Right renal cortex interstitium (tissue), 3 donors: ENCODE measurements at places on chromosomes 2 and 18.

GRCh38 chr18:31280502-31280901 is 37.5 kb upstream of the DSG1 start:
- DNase-seq = no peak

GRCh38 chr2:190720691-190721090 is 71.8 kb downstream of the NAB1 start:
- no peak for DNase-seq

DNA sequence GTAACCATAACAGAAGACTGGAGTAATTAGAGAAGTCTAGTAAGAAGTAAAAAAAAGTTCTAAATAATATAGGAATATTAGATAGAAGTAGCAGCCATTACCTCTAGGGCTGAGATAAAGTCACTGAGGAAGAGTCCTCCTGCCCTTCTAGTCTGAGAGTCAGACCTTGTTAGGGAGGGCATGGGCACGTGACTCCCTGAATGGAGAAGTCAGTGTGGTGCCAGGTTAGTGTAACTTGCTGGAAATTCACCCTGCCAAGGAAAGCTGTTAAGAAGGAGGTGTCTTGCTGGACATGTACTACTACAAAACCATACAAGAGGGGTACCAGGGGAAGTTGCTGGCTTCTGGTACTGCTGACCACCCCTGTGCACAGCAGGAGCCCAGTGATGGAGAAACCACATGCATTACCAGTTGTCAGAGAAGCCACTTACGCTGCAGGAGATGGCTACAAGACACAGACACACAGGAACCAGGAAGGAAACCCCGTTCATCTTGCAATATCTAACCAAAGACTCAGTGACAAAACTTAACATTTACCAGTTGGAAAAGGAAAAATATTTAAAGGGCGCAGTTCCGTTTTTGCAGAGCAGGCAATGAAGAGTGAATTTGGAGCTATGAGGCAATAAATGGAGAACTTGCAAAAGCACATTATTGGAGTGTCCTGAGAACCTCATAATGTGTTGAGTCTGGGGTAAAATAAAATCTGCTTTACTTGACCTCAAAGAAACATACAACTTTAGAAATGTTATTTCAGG is 77.2 kb upstream of the TLK1 start:
- no peak for DNase-seq

DNA sequence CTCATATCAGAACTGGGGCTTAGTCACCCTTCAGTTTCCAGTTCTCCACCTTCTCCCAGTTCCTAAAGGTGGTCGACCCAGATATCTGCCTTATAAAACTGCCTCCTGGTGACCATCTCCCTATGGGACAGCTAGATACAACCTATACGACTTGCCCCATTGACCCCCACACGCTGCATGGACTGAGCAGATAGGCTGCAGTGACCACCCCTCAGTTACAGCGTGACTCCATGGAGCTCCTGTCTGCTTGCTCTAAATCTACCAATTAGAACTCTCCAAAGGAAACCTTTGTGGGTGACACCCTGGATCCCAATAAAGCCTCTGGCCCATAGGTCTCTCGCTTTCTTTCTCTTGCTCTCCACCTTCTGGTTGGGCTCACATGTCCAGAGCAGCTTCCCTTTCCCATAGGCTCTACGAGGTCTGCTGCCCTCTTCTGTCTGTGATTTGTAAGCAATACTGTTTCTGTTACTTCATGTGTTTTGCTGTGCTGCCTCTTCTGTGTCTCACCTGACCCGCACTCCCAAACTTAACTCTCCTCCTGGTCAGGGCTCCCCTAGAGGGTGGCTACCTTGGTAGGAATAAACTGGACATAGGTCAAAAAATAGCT is 971.3 kb upstream of the FAM98A start:
- peak; percentile 6 for DNase-seq

- no peak for DNase-seq
Measured at GRCh38 chr2:125168442-125168841, 1143.4 kb downstream of the CNTNAP5 start.

DNA sequence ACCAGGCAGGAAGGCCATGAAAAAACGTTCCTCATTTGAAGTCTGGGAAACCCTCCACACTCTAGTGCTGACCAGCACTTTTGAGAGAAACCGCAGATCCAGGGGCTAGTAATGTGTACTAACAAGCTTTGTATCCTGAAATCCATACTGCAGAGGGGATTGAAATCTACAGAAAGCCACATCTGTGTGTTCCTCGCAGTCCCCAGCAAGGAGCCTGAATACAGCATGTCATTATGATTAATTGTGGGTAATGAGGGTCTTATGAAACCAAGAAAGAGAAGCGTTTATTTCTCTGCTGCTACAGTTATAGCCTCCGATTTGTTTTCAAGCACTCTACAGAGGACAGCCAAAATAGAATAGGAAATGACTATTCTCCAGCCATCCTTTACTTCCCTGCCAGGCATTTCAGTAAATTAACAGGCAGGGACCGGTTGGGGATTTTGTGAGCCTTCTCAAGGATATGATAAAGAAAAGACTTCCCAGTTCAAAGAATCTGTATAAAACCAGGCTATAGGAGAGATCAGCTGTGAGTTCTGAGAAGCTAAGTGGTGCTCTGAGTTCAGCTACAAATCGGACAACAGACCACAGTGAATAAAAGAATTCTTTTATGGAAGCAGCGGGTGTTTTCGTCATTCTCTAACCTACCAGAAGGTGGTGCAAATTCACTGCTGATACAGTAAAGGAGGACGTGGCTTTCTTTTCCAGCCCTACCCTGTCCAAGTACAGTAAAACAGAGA is 133.4 kb downstream of the INSIG2 start:
- peak; percentile 63 for DNase-seq

DNA sequence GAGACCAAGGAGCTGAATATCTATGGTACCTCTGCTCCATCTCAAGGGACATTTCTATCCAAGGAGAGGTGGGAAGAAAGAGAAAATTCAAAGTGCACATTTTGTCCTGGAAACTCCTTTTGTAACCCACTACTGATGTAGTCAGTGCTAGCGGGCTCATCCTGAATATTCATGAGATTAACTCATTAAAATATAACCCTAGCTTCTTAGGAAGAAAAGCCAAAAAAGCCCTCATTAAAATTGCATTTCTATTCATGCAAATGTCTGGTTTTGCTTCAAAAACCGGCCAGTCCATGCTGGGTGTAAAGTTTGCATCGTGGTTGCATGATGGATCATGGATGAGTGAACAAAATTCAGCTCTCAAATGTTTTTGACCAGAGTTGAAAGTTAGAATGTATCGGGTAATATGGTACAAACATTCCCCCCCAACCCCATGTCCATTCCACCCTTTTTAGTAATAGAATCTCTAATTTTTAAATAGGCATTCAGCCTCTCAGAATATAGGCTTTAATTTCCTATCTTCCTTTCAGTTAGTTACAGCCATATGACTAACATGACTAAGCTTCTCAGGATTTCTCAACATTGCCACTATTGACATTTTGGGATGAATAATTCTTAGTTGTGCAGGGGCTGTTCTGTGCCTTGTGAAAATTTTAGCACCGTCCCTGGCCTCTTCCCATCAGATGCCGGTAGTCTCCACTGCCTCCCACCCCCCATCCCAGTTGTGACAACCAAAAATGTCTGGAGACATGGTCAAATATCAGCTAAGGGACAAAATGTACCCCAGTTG is 104.2 kb upstream of the RND3 start:
- DNase-seq = no peak

- no peak for DNase-seq
Measured at GRCh38 chr2:197286805-197287595, 23.6 kb downstream of the ANKRD44 start.

GRCh38 chr18:6256521-6256920 is 158.2 kb downstream of the L3MBTL4 start:
- no peak for DNase-seq

- DNase-seq = no peak
Measured at GRCh38 chr18:75122334-75122958, 86.5 kb downstream of the PTGR3 start.
